ENCODE measurements at places on chromosomes 2 and 18.

DNA sequence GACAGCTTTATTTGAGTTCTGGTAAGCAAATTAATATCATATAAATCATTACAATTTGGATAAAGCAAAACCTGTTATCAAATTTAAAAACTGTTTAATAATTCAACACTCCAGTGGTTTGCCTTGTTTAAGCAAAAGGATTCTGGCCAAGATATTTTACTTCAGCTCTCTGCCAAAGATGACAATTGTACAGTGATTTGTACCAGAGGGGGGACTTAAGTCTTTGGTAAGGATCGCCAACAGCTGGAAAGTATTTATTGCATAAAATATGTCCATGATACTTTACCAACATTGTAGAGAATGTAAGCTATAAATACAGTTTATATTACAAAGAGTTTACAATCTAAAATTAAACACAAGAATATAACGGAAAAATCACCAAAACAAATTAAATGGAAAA is 13.8 kb downstream of the PREPL start:
- no peak for DNase-seq

DNA sequence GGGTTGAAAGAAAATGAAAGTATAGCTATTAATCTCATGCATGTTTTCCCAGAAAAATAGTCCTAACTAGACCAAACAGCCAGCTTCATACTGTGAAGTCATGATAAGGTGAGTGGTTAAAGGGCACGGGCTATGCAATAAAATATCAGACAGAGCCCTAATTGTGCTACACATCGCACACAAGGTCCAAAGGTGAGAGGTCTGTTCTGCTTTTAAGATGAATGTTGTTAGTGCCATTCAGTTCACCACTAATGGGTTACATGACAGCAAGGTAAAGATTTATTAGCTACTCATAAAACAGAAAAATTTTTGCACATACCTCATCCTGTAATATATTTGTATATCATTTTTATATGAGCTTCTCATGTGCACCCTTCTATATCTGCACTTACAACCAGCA is 105.0 kb upstream of the STK17B start:
- no peak for DNase-seq

- no peak for DNase-seq
These were observed 30.0 kb upstream of the SCRN3 start for GRCh38 chr2:174365571-174365970.

DNA sequence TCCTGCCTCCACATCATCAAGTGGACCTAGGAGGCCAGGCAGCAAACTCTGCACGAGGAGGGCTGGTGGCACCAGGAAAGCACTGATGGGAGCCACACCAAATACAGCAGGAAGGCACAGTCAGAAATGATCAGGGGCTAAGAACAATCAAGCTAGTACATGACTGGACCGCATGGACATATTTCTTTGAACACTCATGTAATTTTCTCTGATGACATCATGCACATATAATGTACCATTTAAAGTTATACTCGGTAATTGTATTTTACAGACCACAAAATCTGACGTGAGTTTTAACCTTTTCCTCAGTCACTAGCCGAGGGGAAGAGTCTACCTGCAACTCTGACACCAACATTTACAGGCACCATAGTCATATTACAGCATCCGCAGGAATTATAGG is 76.7 kb downstream of the XDH start:
- peak; percentile 77 for DNase-seq

GRCh38 chr2:30777661-30778505 is 29.4 kb downstream of the CAPN13 start:
- DNase-seq, result no peak

DNA sequence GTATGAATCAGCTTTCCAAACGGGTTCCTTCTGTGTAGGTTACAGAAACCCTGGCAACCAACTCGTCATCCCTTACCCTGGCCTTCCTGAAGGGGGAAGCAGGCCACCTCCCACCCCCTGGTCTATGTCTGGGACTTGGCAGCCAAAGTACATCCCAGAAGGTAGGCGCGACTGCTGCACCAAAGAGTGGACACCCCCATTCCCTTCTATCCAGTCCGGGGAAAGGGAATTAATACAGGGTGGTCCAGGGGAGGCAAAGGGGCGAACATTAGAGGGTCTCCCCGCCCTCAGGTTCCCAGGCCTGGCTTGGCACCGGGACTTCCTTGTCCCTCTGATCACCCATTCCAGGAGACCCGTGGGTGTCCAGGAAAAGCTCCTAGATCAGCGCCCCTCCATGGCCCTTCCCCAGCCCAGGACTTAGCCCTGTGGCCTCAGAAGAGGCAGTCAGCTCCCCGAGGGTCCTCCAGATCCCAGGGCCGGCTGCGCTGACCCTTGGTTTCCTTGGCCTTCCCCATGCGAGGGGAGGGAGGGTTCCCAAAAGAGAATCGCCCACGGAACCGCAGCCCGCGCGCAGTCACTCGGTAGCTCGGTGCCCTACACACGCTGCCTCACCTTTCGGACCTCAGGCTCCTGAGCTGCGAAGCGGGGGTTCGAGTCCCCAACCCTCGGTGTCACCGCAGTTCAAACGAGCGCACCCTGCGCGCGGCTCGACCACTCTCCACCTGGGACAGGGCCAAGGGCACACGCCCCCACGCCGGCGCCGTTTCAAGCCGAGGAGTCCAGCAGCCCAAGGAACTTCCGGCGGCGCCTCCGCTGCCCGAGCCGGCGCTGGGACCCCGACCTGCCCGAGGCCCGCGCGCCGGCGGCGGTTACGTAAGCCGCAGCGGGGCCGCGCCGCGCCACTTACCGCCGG is at the start of gene PER2:
Gene PER2, minus strand, starts transcription at position 874 of the 913 bp plus-strand sequence. CDS start 10,674 bp downstream, outside the sequence.
- DNase-seq, result peak; percentile 83

DNA sequence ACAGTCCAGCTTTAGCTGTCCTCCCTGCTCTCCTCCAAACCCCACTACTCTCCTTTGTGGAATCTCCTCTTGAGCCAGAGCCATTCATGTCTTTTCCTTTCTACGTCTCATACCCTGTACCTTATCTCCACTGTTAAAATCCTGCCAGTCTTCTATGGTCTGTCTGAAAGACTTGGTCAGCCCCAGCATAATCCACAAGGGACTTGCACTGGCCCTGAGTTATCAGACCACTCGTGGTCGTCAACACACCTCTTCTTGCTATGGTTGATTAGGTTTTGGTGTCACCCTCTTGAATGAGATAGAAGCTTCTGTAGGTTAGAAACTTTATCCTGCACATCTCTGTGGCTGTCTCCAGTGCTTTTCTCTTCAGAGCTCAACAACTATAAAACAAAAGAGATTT is 56.8 kb downstream of the MYO1B start:
- no peak for DNase-seq

DNA sequence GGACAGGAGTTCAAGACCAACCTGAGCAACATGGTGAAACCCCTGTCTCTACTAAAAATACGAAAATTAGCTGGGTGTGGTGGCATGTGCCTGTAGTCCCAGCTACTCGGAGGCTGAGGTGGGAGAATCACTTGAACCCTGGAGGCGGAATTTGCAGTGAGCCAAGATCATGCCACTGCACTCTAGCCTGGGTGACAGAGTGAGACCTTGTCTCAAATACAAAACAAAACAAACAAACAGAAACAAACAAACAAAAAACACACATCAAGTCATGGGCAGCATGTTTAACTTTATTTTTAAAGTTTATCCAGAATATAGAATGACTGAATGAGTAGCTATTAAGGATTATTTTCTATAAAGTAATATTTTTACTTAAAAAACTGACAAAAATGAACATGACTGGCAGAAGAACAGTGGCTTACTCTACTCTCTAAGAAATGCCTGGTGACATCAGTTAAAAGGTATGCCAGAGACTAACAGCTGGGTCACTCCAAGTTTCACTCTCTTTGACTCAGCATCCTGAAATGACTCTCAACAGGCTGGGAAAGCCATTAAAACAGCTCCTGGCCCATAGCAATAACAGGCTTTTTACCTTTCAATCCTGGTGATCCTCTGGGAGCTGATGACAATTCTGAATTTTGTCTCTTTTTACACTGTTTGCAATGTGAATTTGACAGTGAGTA is 281.6 kb upstream of the STON1 start:
- peak; percentile 83 for DNase-seq

- no peak for DNase-seq
These were observed 1132.1 kb upstream of the ZEB2 start for GRCh38 chr2:145652036-145652435.

DNA sequence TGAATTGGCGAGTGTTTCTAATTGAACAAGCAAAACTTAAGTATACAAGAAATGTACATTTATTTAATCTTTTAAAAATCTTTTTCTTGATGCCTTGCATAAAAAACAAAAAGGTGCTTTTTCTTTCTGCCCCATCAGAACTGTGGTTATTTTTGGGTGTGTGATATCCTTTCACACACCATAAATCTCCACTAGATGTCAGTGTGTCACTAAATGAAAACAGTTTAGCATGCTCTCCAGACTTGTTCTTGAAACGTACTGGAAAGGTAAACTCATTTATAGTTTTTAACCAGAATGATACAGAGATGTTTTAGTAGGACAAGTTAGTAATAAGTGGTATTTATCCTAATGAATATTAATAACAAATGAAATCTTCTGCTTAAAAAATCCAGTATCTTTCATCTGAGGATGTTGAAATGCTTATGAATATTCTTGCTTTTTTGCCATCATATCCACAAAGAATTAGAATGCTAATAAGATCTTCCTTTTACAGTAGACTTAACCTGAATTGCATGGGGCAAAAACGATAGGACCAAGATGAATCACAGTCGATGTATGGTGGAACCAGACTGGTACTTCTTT is 96.8 kb downstream of the UBE2E3 start:
- DNase-seq, result peak; percentile 44

GRCh38 chr18:25597476-25597875 is 245.5 kb upstream of the ZNF521 start:
- no peak for DNase-seq

- DNase-seq, result no peak
These were observed 131.4 kb downstream of the ZNF236 start for GRCh38 chr18:76953583-76954233.

DNA sequence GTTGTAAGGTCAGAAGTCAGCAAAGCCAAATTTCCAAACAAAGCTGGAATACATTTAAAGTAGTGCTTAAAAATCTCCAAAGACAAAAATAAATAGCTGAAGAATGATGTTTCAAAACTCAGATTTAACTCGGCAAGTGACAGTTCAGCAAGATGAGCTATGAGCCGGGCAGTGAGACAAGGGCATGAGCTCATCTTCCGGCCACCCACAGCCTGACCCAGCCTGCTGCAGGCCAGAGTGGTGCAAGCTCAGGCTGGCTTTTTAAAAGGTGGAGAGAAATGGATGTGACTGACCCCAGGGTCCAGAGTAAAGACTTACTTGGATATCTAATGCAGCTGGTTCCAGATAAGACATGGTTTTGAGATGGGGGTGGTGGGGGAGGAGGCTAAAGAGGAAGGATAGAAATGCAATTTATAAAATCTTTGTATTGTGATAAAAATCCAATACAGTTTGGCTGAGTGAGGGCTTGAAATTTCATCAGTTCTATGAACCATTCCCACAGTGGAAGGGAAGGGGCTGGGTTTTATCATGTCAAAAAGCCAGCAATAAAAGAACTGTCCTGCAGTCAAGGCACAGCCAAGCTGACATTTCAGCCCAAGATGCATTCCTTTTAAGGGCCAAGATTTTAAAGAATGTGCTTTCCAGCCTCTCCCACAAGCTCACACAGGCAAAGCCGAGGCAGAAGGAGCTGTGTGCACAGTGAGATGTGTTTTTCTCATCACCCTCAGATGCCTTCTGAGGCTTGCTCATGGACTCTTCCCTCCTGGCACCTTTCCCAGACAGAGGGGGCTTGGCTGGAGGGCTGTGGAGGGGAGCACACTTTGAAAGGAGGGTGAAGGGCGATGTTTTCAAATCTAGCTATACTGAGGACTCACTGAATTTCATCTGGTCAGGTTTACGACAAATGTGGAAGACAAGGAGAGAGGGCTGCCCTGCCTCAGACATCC is 97.9 kb upstream of the KLHL29 start:
- peak; percentile 81 for DNase-seq

GRCh38 chr2:40371525-40372282 is 80.2 kb downstream of the SLC8A1 start:
- DNase-seq, result peak; percentile 52

DNA sequence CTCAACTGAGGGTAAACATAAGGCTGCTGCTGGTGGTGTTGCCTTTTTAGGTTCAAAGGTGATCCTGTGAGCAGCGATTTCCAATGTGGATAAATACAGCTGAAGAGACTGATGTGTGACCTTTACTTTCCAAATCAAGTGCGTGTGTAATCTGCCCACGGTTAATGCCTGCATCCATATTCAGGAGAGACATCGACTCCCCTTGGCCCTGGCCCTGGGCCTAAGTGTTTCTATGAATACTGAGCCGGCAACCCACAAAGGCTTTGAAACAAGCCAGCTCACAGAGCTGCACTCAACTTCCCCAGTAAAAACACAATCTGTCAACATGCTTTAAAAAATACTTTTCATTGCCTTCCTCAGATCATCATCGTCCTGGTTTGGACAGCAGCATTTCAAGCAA is 1026.6 kb downstream of the TMEM182 start:
- DNase-seq, result no peak

DNA sequence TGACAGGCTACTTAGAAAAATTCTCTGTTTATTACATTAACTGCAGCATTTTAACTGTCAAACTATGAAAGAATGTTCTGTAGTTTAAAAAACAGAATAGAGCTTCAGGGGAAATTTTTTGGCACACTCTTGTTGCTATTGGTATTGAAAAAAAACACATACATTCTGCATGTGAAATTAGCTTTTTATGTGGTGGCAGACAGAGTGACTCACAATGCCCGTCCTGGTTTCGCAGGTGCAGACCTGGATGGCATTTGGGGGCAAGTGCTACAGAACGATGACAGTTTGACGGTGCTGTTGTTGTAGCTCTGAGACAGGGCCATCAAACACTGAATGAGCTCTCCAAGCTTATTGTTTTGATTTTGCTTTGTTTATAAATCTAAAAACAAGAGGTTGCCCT is 105.0 kb upstream of the MAP3K20 start:
- no peak for DNase-seq

- DNase-seq, result peak; percentile 35
These were observed 86.6 kb downstream of the ITGB1BP1 start for GRCh38 chr2:9336576-9337314.

DNA sequence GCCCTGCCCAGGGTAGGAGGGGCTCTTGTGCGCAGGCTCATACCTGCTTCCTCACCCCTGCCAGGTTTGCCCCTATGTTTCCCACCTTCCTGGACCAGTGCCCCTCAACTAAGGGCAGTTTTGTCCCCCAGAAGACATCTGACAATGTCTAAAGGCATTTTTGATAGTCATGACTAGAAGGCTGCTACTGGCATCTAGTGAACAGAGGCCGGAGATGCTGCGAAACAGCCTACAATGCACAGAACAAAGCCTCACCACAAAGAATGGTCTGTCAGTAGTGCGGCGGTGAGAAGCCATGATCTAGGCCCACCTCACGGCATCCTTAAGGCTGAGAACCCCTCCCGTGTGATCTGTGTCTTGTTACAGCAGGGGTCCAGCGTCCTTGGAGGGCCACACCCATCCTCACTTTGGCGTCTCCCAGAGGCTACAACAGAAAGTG is 96.0 kb downstream of the TMEM17 start:
- no peak for DNase-seq

DNA sequence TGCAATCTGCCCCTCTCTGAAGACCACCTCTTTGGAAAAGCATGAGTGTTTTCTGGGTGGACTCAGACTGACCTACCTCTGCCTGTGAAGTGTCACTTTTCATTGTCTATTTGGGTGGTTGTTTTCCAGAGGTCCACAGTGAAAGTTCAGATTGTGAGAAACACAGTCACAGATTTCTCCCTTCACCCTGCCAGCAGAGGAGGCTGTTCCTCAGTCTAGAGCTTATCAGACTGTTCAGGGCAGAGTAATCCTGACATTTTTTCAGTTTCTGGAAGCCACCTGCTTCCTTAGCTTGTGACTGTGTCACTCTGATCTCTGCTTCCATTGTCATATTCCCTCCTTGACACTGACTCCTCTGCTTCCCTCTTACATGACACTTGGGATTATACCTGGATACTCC is 55.4 kb upstream of the RMP24 start:
- no peak for DNase-seq

GRCh38 chr18:11666176-11666575 is 22.9 kb upstream of the GNAL start:
- no peak for DNase-seq
